ENCODE measurements at places on chromosomes 1 and 21. TPM values are rescaled to one million over a fixed set of nuclear protein-coding genes. Genes with fewer than 3 reads are reported as not detected.

GRCh38 chr1:202568826-202569225 is 141.4 kb downstream of the SYT2 start:
- no peak overlapping the region for H3K4me3 ChIP-seq
- H3K36me3 ChIP-seq: peaks cover 17% of the 10 kb centered on the region
- peak overlapping the region; percentile 19 for H3K27ac ChIP-seq
- no peaks in the 10 kb centered on the region for H3K27me3 ChIP-seq
- no peak for DNase-seq

- H3K4me1 ChIP-seq: peaks cover 37% of the 10 kb centered on the region
- DNase-seq: no peak
- H3K27ac ChIP-seq: peak overlapping the region; percentile 29
- H3K4me3 ChIP-seq: no peak overlapping the region
- H3K27me3 ChIP-seq: no peaks in the 10 kb centered on the region
- no peaks in the 10 kb centered on the region for H3K36me3 ChIP-seq
Observed at GRCh38 chr1:32706491-32706890, 3.9 kb upstream of the SYNC start.

DNA sequence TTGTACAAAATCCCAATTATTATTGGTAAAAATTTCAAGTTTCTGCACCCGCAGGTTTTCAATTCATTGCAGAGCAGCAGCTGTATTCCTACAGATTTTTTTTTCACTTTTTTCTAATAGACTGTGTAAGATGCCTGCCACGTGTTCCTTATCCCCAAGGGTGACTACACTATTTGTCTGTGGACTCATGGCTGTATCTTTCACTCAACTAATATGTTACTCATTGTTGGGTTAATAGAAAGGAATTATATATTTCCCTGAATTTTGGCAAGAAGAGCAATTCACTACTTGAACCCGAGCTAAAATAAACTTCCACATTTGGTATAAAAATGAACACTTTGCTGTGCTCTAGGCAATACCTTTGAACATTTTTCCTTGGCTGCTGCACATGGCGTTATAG is 158.7 kb downstream of the NCAM2 start:
- no peaks in the 10 kb centered on the region for H3K36me3 ChIP-seq
- DNase-seq: no peak
- H3K27ac ChIP-seq: no peak overlapping the region
- no peak overlapping the region for H3K4me3 ChIP-seq

- H3K4me1 ChIP-seq: peaks cover 10% of the 10 kb centered on the region
- H3K4me3 ChIP-seq: no peak overlapping the region
- DNase-seq: no peak
- H3K36me3 ChIP-seq: peaks cover 8% of the 10 kb centered on the region
Observed at GRCh38 chr1:24437631-24438396, 22.2 kb downstream of the NIPAL3 start.

DNA sequence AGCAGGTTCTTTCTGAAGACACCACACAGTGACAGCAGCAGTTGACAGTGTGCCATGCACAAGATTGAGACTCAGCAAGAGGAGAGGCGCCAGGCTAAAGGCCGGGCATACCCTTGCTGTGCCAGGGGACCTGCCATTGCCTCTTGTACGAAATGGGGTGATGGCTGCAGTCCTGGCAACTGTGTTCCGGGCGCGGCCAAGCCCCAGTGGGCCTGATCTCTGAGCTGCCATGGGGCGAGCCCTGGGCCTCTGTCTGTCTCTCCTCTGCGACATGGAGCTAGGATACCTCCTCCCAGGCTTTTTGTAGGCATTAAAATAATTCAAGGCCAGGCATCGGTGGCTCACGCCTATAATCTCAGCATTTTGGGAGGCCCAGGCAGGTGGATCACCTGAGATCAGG is 9.6 kb upstream of the TRAPPC10 start:
- H3K36me3 ChIP-seq: no peaks in the 10 kb centered on the region
- H3K4me3 ChIP-seq: no peak overlapping the region

- no peak overlapping the region for H3K27ac ChIP-seq
- H3K36me3 ChIP-seq: peaks cover 3% of the 10 kb centered on the region
- H3K27me3 ChIP-seq: no peaks in the 10 kb centered on the region
- peaks cover 7% of the 10 kb centered on the region for H3K4me1 ChIP-seq
- no peak overlapping the region for H3K4me3 ChIP-seq
Observed at GRCh38 chr1:1340791-1341548, 8.2 kb downstream of the DVL1 start.

- no peak overlapping the region for H3K27ac ChIP-seq
- H3K27me3 ChIP-seq: peaks cover 1% of the 10 kb centered on the region
- no peak overlapping the region for H3K4me3 ChIP-seq
Observed at GRCh38 chr1:163771637-163772036, 449.9 kb downstream of the NUF2 start.

- H3K27ac ChIP-seq: no peak overlapping the region
- H3K4me1 ChIP-seq: no peaks in the 10 kb centered on the region
- no peaks in the 10 kb centered on the region for H3K36me3 ChIP-seq
- peaks cover 23% of the 10 kb centered on the region for H3K27me3 ChIP-seq
Observed at GRCh38 chr1:215963621-215964020, 396.5 kb downstream of the KCTD3 start.

DNA sequence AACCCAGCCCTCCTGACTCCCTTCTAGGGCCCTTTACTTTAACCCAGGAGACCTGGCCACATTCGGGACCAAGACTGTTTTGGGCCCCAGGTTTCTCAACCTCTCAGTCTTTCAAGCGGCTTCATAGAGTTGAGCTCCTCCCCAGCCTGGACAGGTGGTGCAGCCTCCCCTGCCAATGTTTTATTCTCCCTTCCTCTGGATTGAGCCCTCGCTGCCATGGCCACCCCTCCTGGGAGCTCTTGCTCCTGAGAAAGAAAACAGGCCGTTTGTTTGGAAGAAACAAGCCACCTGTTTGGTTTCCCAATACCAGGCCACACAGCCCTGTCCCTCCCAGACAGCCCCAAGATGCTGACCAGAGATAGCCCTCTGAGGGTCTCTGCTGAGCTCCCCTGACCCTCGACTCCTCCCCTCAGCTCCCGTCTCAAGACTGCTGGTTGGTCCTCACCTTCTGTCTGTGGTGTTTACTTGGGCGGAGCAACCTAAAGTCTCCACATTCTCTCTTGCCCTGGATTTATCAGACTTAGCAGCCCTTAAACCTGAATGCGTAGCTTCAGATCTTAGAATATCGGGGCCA is 3.3 kb downstream of the TMEM51 start:
- no peaks in the 10 kb centered on the region for H3K36me3 ChIP-seq
- no peak for DNase-seq
- H3K27me3 ChIP-seq: peaks cover 5% of the 10 kb centered on the region
- H3K27ac ChIP-seq: no peak overlapping the region

DNA sequence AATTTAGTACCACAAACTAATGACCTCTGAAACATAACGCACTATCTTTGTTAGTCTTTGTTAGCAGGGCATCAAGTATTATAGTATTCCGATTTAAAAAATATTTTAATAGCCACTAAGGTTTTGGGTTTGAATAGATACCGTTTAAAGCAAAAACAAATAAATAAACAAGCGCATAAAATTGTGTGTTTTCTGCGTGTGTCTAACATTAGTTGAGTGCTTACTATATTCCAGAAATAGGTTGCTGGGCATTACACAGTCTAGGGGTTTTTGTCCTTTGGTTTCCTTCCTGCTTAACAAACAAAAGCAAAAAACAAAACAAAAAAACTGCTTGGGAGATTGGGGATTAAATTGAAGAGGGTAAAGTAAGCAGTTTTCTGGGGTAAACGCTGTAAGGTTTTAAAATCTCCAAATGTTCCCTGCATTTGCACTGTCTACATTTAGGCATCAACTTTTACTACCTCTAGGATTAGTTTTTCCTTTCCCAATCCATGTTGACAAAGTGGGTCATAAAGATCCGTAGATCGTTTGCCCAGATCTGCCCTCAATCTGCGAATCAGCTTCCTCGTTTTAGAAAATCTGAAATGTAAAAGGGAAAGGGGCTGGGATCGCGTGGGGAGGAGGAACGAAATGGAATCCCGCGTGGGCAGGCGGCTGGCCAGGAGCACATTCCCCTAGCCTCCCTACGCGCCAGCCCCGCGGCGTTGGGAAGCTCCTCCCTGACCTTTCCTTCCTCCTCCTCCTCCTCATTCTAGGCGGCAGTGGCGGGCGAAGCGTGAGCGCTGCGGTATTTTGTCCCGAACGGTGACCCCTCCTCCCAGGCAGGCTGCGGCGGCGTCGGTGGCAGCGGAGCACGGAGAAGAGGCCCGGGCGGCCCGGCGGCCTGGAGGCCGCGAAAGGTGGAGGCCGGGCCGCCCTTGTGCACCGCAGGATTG is at the start of gene KCTD3:
TSS of gene KCTD3 (plus strand) at position 749 of the 935 bp plus-strand sequence. CDS start 382 bp downstream, outside the sequence.
- DNase-seq: no peak
- H3K4me3 ChIP-seq: peak within 1 kb of the TSS; percentile 93
- H3K4me1 ChIP-seq: peaks cover 27% of the 10 kb centered on the region
- H3K27me3 ChIP-seq: no peaks in the 10 kb centered on the region
- peak within 1 kb of the TSS; percentile 89 for H3K27ac ChIP-seq

GRCh38 chr1:171803045-171803444 is 21.6 kb downstream of the METTL13 start:
- H3K27ac ChIP-seq: no peak overlapping the region
- H3K36me3 ChIP-seq: no peaks in the 10 kb centered on the region
- H3K4me1 ChIP-seq: no peaks in the 10 kb centered on the region
- no peak for DNase-seq
- H3K27me3 ChIP-seq: no peaks in the 10 kb centered on the region

DNA sequence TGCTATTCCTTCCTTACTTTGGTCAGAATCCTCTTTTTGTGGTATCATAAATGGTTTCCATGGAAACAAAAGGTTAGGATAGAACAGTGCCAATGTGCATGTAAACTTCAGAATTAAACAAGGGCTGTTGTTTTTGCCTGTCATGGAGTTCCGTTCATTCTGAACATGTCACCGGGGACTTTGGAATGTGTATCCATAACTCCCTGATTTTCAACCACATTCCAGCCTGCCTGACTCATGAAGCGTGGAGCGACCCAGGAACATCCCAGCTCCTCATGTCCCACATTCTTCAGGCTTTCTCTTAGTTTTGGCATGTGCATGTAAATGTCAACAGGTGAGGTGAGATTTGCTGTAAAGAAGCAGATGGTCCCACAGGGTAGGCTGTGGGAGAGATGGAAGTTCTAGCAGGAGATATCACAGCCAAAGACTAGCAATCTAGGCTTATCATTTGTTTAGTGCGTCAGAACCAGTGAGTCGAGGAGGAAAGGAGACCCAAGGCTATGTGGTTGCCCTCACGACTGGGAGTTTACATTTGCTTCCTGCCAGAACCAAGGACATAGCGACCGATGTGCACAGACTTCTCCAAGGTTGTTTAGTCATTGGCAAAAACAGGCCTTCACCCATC is 23.0 kb upstream of the DNAJC11 start:
- H3K27me3 ChIP-seq: no peaks in the 10 kb centered on the region
- H3K27ac ChIP-seq: peak overlapping the region; percentile 86
- H3K4me3 ChIP-seq: no peak overlapping the region
- no peaks in the 10 kb centered on the region for H3K36me3 ChIP-seq
- peaks cover 23% of the 10 kb centered on the region for H3K4me1 ChIP-seq

DNA sequence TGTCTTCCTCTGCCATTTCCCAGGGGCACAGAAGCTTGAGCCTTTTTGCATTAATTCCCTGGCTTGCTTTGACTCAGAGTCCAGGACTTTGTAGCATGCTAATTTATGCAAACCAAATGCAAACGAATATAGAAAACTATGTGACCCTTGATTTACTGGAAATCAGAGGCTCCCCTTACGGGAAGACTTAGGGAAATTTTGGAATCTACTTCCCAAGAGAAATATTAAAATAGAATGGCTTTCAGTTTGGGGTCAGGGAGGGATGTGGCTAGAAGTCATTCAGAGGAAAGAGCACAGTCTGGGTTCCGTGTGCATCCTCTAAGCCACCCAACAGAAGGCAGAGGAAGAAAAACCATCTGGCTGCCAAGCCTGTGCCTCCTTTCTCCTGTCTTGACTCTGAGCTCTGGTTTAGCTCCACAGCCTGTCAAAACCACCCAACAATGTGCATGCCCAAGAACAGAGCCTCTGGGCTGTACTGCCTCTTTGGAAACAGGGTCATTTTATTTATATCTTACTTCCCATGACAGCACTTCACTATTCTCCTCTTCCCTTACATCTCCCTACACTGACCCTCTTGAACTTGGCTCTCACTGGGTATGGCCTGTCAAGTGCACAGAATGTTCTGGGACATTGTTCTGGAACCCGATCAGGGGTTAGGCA is 30.1 kb downstream of the ATF3 start:
- DNase-seq: no peak
- H3K4me3 ChIP-seq: peak overlapping the region; percentile 60
- peak overlapping the region; percentile 86 for H3K27ac ChIP-seq
- peaks cover 3% of the 10 kb centered on the region for H3K27me3 ChIP-seq

GRCh38 chr1:39925721-39926342 is 24.1 kb upstream of the MYCL start:
- H3K4me1 ChIP-seq: peaks cover 7% of the 10 kb centered on the region
- H3K4me3 ChIP-seq: no peak overlapping the region
- no peak for DNase-seq
- H3K27me3 ChIP-seq: peaks cover 20% of the 10 kb centered on the region
- H3K27ac ChIP-seq: no peak overlapping the region

DNA sequence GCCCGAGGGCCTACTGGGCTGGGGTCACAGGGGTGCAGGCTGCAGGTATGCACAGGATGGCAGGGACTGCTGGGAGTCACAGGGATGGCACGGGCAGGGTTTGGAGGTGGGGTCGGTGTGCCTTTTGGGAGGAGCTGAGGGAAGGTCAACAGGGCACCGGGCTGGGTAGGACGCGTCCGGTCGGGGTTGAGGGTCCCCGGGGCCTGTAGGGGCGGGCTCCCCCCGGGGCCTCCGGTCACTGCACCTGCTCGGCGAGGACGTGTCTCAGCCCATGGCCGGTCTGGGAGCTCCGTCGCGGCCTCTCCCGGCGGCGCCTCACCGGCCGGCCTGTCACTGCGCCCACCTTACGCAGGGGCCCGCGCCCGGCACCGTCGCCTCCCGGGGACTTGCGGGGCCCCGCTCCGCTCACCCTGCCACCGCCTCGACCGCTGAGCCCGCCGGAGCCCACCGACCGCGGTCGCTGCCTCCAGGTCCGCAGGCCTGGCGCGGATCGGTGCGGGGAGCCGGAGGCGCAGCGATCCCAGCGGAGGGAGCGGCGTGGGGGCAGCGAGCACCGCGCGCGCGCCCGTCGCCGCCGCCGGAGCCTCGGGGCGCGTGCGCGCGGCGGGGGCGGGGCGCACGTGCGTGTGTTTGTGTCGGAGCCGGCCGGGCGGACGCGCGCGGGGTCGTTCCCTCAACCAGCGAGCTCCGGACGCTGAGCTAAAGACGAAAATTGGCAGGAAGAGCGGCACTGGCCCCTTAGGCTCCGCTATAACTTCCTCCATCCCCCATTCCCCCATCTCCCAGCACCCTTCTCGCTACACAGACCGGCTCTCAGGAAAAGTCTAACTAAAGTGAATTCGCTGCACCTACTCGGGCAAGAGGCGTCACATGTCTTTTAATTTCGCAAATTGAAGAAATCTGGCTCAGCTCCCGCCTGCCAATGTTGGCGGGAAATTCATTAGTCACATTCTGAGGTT is at the start of gene AMIGO1:
TSS of gene AMIGO1 (minus strand) at position 552 of the 959 bp plus-strand sequence. CDS start 815 bp downstream, outside the sequence.
- H3K4me1 ChIP-seq: peaks cover 20% of the 10 kb centered on the region
- H3K36me3 ChIP-seq: no peaks in the 10 kb centered on the region
- DNase-seq: no peak

ZNF648 gene
- total RNA-seq: not detected

VN1R5 gene
- not detected for total RNA-seq

PRKAB2 gene
- 29.5 TPM for total RNA-seq

GCSAML gene
- not detected for total RNA-seq

All from chondrocyte (in vitro differentiated cells).